ENCODE measurements at places on chromosomes 3 and 15. TPM values are rescaled to one million over a fixed set of nuclear protein-coding genes. Genes with fewer than 3 reads are reported as not detected.

FANCD2OS gene
- total RNA-seq: not detected

BFSP2 gene
- not detected for total RNA-seq

PLIN1 gene
- 0.17 TPM for total RNA-seq

TUSC7 gene
- not detected for total RNA-seq

DNAJC17 gene
- total RNA-seq: 24.0 TPM

ZIC4 gene
- not detected for total RNA-seq

GPR171 gene
- not detected for total RNA-seq
